ENCODE measurements at places on chromosomes 3 and 15. TPM values are rescaled to one million over a fixed set of nuclear protein-coding genes. Genes with fewer than 3 reads are reported as not detected.

DNA sequence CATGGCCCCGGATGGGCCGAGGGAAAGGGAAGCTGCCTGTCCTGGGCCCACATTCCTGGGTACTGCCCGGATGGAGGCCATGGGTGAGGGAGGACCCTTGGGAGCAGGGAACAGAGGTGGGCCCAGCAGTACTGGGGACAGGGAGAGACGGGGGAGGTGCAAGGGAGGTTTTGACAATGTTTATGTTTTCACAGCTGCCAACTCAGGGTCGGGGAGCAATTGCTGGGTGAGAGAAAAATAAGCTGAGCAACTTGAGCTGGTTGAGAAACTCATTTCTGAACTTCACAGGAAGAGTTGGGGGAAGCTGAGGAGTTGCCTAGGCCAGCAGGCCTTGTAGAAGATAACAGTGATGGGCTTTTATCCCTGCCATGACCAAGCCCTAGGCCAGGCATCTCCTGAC, 11.1 kb upstream of the TSPAN3 start:
- no peak for DNase-seq

The SLC22A14 gene
- total RNA-seq: 0.29 TPM

DNA sequence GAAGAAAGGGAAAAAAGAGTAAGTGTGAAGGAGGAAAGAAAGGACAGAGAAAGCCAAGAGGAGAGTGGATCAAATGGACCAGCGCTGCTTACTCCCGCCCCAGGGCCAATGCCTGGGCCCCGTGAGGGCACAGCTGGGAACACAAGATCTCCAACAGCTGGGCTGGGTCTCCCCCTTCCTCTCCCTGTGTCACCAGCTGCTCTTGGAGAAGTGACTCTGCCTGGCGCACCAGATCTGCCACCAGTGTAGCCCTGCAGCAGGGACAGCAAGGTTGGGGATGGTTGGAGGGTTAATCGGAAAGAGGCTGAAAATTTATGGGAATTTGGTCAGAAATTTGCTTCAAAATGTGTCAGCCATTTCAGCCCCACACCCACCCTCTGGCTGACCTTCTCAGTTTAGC, 8.4 kb downstream of the CDAN1 start:
- DNase-seq: no peak

- DNase-seq: no peak
Measured at GRCh38 chr3:108998436-108998835, 44.8 kb upstream of the GUCA1C start.

DNA sequence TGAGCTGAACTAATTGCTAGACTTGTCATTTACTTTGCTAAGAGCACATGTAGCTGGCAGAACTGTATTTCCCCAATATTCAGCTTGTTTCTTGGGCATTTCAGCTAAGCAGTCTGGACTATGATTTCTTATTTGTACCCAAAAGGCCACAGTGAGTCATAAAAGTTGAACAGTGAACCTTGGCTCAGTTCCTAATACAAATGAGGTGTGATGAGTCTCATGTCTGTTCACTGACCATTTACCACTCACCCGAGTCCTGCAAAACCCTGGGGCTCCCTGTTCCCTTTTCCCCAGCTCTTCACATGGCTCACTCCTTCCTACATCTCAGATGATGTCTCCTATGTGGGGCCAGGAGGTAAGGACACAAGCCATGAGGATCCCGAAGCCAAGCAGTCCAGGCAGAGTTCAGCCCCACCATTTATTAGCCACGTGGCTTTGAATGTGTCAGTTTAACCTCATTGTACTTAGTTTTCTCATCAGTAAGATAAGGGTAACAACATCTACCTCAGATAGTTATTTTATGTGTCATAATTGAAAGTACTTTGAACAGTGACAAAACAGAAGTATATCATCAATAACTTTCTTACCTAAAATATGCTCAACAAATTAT, 239.3 kb downstream of the IL5RA start:
- no peak for DNase-seq

DNA sequence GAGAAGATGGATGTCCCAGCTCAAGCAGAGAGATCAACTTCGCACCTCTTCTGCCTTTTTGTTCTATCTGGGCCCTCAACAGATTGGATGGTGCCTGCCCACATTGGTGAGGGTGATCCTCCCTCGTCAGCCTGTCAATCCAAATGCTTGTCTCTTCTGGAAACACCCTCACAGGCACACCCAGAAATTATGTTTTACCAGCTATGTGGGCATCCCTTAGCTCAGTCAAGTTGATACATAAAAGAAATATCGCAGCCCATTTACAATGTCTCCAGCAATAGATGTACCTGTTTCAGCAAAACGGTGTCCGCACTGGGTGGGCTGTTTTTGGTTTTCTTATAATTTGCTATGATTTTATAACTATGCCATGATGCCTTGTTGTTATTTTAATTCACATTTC, 27.5 kb upstream of the CA12 start:
- no peak for DNase-seq

DNA sequence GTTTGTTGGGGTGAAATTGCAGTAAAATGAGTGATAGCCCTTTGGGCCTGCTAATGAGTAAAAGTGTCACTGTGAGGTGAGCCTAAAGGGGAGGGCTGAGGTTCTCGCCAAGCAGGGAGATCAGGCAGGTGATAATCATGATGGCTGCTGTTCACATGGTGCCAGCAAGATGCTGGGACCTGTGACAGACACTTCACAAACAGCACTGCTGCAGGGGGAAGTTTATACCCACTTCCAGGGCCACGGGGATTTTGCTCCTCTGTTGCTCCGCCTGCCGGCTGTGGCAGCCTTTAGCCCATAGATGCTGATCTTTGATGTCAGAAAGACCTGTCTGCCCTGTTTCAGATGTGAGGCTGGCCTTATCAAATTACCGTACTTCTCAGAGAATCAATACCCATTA, 96.7 kb downstream of the SV2B start:
- no peak for DNase-seq

- no peak for DNase-seq
Measured at GRCh38 chr3:30518872-30519271, 87.5 kb upstream of the TGFBR2 start.

DNA sequence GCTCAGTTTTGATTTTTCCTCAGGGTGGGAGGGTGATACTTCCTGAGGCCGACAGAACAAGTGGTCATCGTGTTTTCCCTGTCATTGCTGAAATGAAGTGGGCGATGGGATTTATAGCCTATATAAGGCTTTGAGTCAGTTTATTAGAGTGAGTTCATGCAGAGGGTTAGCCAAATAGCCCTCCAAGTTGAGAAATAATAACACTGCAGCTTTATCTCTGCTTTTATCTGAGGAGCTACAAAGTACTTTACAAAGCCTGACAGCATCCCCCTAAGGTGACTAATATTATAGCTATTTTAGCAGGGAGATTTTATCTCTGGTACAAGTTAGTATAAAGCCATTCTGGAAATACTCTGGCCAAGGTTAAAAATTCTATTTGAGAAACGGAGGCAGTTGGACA, 389.6 kb downstream of the MFSD1 start:
- no peak for DNase-seq

DNA sequence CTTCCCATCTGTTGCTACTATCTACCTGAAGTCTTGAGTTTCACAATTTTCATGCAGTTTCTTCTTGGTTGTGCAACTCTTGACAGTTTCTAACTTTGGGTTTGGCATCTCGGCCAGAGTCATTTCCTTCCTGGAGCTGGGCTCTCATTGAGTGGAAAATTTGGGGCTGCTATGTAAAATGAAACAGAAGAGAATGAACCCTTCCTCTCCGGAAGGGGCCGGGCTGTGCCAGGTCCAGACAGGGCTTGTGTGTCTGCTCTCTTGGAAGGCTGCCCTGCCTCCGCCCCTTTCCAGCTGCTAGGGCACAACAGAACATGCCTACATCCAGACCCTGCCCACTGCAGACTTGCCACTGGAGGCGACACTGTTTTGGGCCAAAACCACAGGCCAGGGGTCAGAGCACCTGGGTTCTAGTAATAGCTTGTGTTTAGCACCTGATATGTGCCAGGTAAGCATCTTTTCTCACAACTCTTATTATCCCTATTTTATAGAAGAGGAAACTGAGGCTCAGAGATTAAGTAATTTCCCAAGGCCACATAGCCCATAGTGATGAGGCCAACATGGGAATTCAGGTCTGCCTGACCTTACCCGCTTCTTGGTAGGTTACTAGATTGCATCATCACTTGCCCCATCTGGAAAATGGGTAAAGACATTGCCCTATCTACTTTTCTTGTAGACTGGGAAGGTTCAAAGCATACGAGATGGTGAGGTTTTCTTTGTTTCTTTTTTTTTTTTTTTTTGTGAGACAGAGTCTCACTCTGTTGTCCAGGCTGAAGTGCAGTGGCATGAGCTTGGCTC, 25.0 kb downstream of the IRAK2 start:
- DNase-seq: peak; percentile 94

DNA sequence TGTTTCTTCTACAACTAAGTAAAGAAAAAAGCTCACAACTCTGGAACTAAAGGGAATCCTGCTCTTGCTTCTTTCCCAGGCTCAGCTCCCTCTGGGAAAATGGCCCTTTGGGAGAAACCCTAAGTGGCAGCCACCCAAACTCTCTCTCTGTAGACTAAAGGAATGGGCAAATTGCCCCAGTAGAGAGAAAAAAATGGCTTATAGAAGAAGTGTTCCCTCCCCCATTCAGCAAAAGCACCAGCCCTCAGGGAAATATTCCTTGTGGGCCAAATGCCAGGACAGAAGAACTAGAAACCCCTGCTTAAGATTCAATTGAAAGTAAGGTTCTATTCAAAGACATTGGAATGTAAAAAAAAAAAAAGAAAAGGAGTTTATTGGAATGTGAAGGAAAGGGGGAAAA, 603.7 kb upstream of the ALCAM start:
- no peak for DNase-seq

- DNase-seq: peak; percentile 42
Measured at GRCh38 chr15:23420806-23421575, 26.1 kb downstream of the GOLGA6L2 start.

- no peak for DNase-seq
Measured at GRCh38 chr15:94370936-94371285, 139.6 kb downstream of the MCTP2 start.

DNA sequence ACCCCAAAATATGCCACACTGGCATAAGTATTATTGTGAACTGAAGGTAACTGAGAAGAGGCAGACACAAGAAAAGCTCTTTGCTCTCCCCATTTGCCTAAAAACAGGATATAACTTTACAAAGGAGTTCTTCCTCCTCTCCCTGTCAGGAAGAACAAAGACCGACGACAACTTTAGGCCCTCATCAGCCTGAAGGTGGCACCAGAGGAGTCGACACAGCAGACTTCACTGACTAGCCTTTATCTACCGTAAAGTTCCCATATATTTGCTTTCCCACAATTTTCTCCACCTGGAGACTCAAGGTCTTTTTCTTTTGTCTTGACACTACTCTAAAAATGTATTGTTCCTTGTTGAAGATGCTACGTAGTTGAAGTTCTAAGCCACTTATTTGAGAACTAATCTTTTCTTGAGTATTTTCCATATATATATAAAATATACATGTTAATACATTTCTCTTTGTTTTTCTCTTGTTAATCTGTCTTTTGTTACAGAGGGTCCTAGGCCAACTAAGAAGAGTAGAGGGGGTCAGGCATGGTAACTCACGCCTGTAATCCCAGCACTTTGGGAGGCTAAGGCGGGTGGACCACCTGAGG, 16.2 kb upstream of the XIRP1 start:
- DNase-seq: no peak

The PCSK6 gene
- 19.7 TPM for total RNA-seq

DNA sequence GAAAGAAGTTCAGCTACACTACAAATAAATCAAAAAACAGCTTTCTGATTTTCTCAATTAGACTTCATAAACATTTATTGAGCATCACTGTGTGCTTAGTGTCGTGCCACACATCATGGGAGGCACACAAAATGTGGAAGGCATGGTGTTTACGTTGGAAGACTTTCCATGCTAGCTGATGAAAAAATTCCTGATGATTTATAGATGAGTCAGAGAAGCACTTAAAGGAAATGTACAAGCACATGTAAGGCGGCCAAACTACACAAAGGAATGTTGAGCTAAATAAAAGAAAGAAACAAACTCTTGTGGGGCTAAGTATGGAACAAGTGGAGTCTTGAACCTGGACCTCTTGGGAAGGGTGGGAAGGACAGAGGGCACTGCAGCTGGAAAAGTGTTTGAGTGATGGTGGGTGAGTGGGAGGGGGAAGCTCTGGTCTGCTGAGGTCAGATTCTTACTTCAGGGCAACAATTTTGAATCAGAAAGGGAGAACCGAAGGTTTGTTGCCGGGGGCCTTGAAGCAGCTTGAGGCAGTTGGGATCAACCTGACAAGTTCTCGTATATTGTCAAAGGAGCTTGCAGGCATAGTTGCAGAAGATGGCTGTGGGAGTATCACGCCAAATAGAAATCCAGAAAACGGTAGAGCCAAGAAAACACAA, 66.9 kb downstream of the FOXB1 start:
- DNase-seq: no peak

DNA sequence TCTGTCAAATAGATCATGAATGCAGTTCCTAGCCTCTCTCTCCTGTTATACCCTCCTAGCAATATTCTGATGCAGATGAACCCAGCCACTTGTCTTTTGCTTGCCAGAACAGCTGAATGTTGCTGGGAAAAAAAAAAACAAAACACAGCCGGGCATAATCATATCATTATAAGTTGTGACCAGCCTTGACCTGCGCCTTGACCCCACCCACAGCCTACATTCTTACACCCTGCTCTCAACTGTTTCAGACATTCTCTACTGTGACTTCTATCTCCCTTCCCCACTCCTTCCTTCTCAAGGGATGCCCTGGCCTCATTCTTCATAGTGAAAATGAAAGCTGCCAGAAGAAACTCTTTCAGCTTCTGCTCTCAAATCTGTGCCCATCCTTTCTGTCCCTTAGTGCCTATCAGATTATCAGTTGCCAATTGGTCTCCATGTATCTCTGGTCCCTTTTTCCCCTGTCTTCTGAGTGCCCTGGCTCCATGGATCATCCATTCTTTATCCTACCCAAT, 389.1 kb upstream of the TPRG1 start:
- DNase-seq: no peak

The ZBBX gene
- total RNA-seq: not detected

The CP gene
- total RNA-seq: 30.2 TPM

The C3orf85 gene
- total RNA-seq: not detected

DNA sequence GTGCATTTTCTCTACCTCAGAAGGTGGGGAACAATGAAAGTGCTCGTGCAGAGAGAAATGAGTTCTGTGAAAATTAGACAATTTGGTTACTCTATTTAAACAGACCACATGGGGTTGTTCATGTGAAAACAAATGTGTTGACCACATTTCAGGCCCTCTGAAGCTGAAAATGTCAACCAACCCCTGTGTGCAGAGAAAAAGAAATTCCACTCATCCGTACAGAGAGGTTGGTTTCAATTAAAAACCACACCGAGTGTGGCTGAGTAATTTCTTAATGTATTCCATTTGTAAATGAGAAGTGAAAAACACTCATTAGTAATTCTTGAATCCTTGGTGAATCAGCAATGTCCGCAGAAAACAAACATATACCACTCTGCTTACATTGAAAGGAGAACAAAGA, 46.9 kb upstream of the SLC7A14 start:
- DNase-seq: no peak

GRCh38 chr3:144791034-144791433, 819.4 kb downstream of the DIPK2A start:
- no peak for DNase-seq

- DNase-seq: no peak
Measured at GRCh38 chr15:64586984-64587383, 126.6 kb downstream of the ZNF609 start.

GRCh38 chr15:80474224-80475215, 70.3 kb downstream of the ARNT2 start:
- no peak for DNase-seq

GRCh38 chr3:116388867-116389385, 56.4 kb downstream of the LSAMP start:
- no peak for DNase-seq

The CCR4 gene
- total RNA-seq: 0.44 TPM

Measured in breast epithelium (tissue), 4 donors.